ENCODE measurements at places on chromosomes 3 and 15.

GRCh38 chr3:155676252-155676981 lies 68.5 kb downstream of the PLCH1 start:
- DNase-seq = peak; percentile 24

- no peak for DNase-seq
These were observed 36.3 kb upstream of the FAM107A start for GRCh38 chr3:58613236-58614132.

- DNase-seq = no peak
These were observed 23.8 kb upstream of the RPL29 start for GRCh38 chr3:52019352-52020080.

GRCh38 chr3:183360971-183361624 lies 67.3 kb downstream of the MCF2L2 start:
- DNase-seq = no peak

DNA sequence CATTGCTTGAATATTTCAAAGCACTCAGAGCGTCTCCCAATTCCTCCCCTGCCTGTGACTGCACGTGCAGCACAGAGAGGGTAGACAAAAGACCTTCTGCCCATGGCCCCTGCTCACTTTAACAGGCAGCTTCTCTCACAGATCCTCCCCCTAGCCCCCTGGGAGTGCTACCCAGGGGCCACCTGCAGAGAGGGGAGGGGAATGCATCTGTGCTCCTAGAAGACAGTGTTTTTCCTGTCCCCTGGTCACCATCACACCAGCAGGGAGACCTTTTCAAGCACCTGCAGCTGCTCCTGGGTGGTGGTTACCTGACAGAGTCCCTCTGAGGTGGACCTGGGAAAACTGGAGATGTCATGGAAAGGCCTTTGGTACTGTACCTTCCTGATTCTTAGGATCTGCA lies 56.7 kb upstream of the PRR23C start:
- no peak for DNase-seq

DNA sequence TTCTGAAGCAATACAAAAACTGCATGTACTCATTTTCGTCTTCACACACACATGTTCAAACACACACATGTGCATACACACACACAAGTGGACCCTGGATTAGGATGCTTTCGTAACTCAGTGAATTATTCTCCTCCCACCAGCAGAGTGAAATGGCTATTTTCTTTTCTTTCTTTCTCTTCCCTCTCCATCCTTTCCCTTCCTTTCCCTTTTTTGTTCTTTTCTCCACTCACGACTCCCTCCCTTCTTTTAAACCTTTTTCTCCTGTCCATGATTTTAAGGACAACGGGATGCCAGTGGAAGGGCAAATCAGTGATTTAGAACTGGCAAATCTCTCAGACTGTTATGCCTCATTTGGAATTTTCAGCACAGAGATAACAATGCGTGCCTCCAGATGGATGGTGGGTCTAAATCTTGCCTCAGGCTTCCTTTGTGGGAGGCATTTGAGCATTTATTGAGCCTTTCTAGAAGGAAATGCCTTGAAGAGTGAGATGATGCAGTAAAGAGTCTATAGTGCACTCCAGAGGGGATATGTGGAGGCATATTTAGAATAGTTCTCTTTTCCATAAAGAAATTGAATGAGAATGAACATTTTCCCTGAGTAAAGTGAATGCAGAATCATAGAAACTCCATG lies 130.4 kb upstream of the SLC7A14 start:
- no peak for DNase-seq

DNA sequence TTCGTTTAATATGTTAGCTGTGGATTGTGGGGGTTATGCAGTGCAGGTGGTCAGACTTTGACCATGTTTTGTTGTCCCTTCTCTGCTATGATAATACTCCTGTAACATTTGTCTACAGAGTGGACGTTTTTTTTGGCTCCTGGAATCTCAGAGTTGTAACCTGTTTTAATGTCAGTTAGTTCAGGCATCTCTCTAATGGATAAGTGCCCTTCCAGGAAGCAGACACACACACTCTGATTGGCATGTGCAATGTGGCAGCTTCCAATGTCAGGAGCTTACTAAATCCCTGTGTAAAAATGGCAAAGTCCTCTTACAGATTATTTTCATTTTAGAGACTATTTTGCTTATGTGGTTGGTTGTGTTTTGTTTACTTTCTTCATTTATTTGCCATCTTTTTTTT lies 222.2 kb upstream of the ARPP21 start:
- no peak for DNase-seq

DNA sequence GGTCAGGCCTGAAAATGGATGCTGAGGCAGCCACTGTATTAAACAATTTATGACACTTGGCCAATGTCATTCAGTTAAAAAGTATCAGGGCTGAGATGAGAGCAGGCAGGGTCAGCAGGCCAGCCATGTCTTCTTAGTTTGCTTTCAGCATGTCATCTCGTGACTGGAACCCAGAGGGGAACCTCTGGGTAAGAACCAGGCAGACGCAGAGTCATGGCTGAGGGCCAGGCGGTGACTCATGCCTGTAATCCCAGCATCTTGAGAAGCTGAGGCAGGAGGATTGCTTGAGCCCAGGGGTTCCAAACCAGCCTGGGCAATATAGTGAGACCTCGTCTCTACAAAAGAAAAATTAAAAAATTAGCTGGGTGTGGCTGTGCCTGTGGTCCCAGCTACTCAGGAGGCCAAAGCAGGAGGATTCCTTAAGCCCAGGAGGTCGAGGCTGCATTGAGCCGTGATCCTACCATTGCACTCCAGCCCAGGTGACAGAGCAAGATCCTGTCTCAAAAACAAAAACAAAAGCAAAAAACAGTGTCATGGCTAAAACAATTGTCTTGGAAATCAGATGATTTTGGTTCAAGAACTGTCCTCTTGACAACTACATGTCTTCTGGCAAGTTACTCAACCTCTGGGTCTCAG lies 11.7 kb downstream of the BCL2L10 start:
- DNase-seq = no peak
